ENCODE measurements at places on chromosomes 13 and 19.

DNA sequence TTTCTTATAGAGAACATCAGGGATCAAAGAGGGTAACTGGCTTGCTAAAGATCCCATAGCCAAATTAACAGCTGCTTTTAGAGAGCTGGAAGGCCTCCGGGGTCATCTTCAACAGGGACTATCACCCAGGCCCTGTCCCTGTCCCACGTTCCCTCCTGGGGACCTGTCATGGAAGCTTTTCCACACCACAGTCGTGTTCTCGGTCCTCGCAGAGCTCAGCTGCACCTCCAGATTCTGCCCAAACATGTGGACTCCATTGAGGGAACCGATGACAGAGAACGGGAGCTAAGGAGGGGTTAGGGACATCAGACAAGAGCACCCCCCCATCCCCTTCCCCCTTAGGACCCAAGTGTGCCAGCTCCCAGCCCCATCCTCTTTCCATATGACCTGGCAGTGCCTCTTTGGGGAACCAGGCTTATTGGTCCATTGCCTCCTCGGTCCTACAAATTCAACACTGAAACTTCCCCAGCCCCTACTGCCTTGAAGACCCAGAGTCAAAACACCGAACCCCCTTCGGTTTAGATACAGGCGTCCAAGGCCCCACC is 568 bp downstream of the FUZ start:
- peak overlapping the region; percentile 65 for H3K4me3 ChIP-seq
- DNase-seq = no peak
- H3K27me3 ChIP-seq = no peaks in the 10 kb centered on the region
- H3K36me3 ChIP-seq = no peaks in the 10 kb centered on the region
- H3K4me1 ChIP-seq = peaks cover 40% of the 10 kb centered on the region

GRCh38 chr13:96824140-96824539 is 170.1 kb downstream of the OXGR1 start:
- no peaks in the 10 kb centered on the region for H3K27me3 ChIP-seq
- H3K4me1 ChIP-seq = no peaks in the 10 kb centered on the region
- no peak overlapping the region for H3K4me3 ChIP-seq
- H3K36me3 ChIP-seq = no peaks in the 10 kb centered on the region
- no peak for DNase-seq

DNA sequence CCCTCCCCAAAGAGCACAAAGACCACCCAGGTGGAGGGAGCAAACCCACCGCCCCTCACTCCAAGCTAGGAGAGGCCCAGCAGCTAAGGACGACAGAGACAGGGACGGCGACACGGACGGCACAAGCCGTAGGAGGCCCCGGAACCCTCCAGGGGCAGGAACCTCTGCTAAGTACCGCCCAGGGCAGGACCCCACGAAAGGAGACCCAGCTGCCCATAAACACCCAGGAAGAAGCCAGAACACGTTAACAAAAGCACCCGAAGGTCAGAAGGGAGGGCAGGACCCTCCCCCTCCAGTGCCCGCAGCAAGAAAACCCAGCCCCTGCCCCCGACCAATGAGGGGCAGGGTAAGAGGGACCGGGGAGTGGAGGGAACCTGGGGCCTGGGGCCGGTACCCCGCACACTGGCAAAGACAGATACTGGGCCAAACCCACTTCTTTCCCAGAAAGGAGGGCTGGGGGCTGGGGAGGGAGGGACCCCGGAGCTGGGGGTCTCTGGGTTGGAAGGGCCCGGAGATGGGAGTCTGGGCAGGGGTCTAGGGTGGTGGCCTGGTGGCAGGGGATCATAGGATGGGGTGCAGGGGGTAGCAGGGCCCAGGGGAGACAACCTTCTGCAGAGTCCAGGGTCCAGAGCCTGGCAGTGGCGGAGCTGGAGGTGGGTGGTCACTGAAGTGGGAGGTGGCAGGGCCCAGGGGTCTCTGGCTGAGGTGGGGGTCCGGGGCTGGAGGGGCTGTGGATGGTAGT is 2.4 kb downstream of the BTBD2 start:
- H3K4me3 ChIP-seq = no peak overlapping the region
- no peak for DNase-seq
- H3K36me3 ChIP-seq = peaks cover 8% of the 10 kb centered on the region
- no peak overlapping the region for H3K27ac ChIP-seq
- peaks cover 14% of the 10 kb centered on the region for H3K4me1 ChIP-seq

GRCh38 chr19:3580156-3580934 is 4.9 kb upstream of the GIPC3 start:
- no peaks in the 10 kb centered on the region for H3K27me3 ChIP-seq
- no peaks in the 10 kb centered on the region for H3K4me1 ChIP-seq
- H3K36me3 ChIP-seq = 0 out of 2 replicates have a peak, but pooled peaks cover 4% of the 10 kb centered on the region
- DNase-seq = peak; percentile 40
- H3K27ac ChIP-seq = no peak overlapping the region

DNA sequence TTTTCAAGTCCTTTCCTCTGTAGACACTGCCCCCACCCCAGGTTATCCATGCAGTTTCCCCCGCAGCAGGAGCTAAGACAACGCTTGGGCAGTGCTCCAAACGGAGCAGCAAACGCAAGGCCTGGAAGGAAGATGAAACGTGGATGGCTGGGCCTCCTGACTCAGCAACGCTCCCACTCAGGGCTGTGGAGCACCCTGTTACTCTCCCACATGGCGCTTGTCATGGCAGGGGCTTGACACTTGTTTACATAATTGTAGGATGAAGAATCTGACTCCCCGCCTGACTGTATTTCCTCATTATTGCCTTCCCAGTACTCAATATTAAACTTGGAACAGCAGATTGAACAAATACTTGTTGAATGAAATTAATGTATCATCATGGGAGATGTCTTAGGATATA is 799 bp upstream of the C1QTNF9B start:
- H3K4me3 ChIP-seq = no peak overlapping the region
- no peaks in the 10 kb centered on the region for H3K36me3 ChIP-seq
- H3K4me1 ChIP-seq = peaks cover 13% of the 10 kb centered on the region
- no peaks in the 10 kb centered on the region for H3K27me3 ChIP-seq
- no peak for DNase-seq

DNA sequence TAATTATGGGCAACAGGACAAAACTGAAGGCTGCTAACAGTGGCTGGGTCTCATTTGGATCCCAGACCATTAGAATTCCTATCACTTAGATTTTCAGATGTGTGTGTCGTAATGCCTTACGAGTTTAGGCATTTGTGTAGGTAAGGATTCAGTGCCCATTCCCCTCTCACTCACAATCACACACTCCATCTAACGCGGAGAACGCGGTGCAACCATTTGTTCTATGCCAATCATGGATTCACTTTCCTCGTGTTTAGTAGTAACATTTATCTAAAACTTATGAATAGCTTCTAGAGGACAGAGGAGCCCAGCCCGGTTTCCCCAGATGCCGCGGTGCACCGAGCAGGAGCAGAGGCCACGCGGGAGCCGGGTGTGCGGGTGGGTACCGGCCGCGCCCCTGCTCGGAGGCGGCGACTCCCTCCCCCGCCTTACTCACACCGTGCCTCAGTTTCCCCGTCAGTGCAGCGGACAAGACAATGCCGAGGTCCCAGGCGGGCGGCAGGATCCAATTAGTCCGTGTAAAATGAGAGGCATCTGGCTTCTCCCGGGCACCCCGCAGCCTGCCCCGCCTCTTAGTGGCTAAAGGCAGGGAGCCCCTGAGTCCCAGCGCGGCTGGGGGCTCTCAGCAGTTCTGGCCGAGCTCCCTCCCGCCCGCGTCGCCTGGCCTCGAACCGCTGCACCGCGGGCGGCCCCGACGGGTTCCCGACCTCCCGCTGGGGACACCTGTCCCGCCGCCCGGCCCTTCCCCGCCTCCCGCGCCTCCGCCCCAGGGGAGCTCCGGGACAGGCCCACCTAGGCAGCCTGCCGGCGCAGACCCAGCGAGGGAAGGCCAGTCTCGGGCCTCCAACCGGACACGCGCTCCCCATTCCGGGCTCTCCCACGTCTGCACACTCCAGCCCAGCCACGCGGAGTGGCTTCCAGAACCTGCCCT is 5.9 kb upstream of the C1QTNF9B start:
- H3K27ac ChIP-seq = no peak overlapping the region
- H3K27me3 ChIP-seq = no peaks in the 10 kb centered on the region
- no peak for DNase-seq
- peaks cover 13% of the 10 kb centered on the region for H3K4me1 ChIP-seq

GRCh38 chr13:102309110-102309509 is 92.7 kb downstream of the FGF14 start:
- no peak for DNase-seq
- H3K36me3 ChIP-seq = no peaks in the 10 kb centered on the region
- H3K27ac ChIP-seq = no peak overlapping the region
- no peaks in the 10 kb centered on the region for H3K4me1 ChIP-seq
- no peaks in the 10 kb centered on the region for H3K27me3 ChIP-seq

DNA sequence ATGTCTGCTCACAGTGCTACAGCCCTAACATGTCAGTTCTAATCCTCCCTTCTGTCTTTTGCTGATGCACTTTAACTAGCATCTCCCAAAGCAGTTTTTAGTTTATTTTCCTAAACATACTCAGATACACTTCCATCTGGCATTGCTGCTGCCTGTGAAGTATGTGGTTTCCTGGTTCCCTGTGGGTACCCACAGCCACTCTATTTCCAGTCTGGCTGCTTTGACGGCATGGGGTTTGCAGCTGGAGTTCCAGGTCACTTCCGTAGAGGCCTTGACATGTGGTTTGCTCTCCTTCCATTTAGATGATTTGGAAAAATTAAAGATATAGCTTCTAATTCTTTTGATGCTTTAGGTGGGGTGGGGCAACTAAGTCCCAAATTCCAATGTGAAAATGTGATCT is 375.5 kb downstream of the PCDH20 start:
- no peak overlapping the region for H3K27ac ChIP-seq
- no peaks in the 10 kb centered on the region for H3K36me3 ChIP-seq
- no peaks in the 10 kb centered on the region for H3K27me3 ChIP-seq
- no peaks in the 10 kb centered on the region for H3K4me1 ChIP-seq

GRCh38 chr13:108760129-108760528 is 130.7 kb downstream of the MYO16 start:
- no peak overlapping the region for H3K4me3 ChIP-seq
- DNase-seq = no peak
- no peaks in the 10 kb centered on the region for H3K27me3 ChIP-seq
- H3K4me1 ChIP-seq = no peaks in the 10 kb centered on the region
- H3K27ac ChIP-seq = no peak overlapping the region
- H3K36me3 ChIP-seq = no peaks in the 10 kb centered on the region

- H3K36me3 ChIP-seq = no peaks in the 10 kb centered on the region
- no peaks in the 10 kb centered on the region for H3K27me3 ChIP-seq
- DNase-seq = no peak
These were observed 167.1 kb upstream of the SOX1 start for GRCh38 chr13:111899714-111900389.

DNA sequence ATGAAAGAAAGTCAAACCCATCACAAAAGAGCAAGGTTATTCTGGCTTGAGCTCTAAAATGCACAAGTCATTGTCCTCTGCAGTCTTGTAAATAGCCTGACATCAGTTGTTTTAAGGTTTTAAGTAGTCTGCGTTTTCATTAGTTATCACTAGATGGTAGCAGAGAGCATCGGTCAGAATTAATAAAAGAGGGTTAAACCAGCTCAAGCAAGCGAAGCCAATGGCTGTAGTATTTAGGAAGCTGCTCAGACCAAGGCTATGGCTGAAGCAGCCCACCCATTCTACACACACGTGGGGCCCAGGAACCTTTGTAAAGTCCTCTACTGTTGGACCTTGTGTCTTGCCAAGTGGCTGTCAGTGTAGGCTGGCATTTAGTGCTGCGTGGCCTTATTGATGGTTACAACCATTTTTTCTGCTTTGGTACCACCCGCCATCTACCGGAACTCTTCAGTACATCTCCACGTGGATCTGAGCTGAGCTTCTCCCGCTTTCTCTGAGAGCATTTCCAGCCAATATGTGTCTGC is 13.3 kb upstream of the ZNF57 start:
- peak; percentile 80 for DNase-seq
- no peaks in the 10 kb centered on the region for H3K4me1 ChIP-seq
- H3K36me3 ChIP-seq = no peaks in the 10 kb centered on the region

GRCh38 chr19:917323-918151 is at the start of gene KISS1R:
Gene KISS1R (plus strand): TSS chr19:917333. CDS start chr19:917503, 170 bp downstream.
- no peaks in the 10 kb centered on the region for H3K27me3 ChIP-seq
- no peaks in the 10 kb centered on the region for H3K36me3 ChIP-seq
- no peak within 1 kb of the TSS for H3K27ac ChIP-seq
- DNase-seq = peak; percentile 69
- H3K4me1 ChIP-seq = peaks cover 11% of the 10 kb centered on the region
- H3K4me3 ChIP-seq = no peak within 1 kb of the TSS

GRCh38 chr19:13838435-13839129 is 38.4 kb upstream of the NANOS3 start:
- H3K27ac ChIP-seq = no peak overlapping the region
- H3K27me3 ChIP-seq = no peaks in the 10 kb centered on the region
- peaks cover 45% of the 10 kb centered on the region for H3K4me1 ChIP-seq
- DNase-seq = peak; percentile 38
- H3K36me3 ChIP-seq = no peaks in the 10 kb centered on the region

- H3K36me3 ChIP-seq = no peaks in the 10 kb centered on the region
- H3K27me3 ChIP-seq = no peaks in the 10 kb centered on the region
- H3K27ac ChIP-seq = no peak overlapping the region
- DNase-seq = no peak
- no peak overlapping the region for H3K4me3 ChIP-seq
- no peaks in the 10 kb centered on the region for H3K4me1 ChIP-seq
These were observed 33.5 kb upstream of the SPRY2 start for GRCh38 chr13:80374444-80374843.

DNA sequence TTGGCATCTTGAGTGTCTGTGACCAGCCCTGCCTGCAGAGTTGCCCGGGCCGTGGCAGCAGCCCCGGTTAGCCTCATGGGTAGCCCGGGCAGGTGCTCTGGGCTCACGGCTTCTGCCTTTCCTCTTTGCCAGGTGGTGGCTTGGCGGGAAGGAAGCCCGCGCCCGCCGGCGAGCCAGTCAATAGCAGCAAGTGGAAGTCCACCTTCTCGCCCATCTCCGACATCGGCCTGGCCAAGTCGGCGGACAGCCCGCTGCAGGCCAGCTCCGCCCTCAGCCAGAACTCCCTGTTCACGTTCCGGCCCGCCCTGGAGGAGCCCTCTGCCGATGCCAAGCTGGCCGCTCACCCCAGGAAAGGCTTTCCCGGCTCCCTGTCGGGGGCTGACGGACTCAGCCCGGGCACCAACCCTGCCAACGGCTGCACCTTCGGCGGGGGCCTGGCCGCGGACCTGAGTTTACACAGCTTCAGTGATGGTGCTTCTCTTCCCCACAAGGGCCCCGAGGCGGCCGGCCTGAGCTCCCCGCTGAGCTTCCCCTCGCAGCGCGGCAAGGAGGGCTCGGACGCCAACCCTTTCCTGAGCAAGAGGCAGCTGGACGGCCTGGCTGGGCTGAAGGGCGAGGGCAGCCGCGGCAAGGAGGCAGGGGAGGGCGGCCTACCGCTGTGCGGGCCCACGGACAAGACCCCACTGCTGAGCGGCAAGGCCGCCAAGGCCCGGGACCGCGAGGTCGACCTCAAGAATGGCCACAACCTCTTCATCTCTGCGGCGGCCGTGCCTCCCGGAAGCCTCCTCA is 9.9 kb downstream of the PLEKHJ1 start:
- no peak for DNase-seq
- H3K4me1 ChIP-seq = peaks cover 24% of the 10 kb centered on the region
- peaks cover 5% of the 10 kb centered on the region for H3K36me3 ChIP-seq
- H3K27ac ChIP-seq = no peak overlapping the region
